Fibroblast of skin of left quadriceps (primary cell): ENCODE measurements at places on chromosomes 2 and 18.

- DNase-seq, result no peak
Measured at GRCh38 chr2:138329162-138329561, 172.4 kb upstream of the SPOPL start.

- no peak for DNase-seq
Measured at GRCh38 chr2:191933307-191934105, 86.6 kb upstream of the CAVIN2 start.

DNA sequence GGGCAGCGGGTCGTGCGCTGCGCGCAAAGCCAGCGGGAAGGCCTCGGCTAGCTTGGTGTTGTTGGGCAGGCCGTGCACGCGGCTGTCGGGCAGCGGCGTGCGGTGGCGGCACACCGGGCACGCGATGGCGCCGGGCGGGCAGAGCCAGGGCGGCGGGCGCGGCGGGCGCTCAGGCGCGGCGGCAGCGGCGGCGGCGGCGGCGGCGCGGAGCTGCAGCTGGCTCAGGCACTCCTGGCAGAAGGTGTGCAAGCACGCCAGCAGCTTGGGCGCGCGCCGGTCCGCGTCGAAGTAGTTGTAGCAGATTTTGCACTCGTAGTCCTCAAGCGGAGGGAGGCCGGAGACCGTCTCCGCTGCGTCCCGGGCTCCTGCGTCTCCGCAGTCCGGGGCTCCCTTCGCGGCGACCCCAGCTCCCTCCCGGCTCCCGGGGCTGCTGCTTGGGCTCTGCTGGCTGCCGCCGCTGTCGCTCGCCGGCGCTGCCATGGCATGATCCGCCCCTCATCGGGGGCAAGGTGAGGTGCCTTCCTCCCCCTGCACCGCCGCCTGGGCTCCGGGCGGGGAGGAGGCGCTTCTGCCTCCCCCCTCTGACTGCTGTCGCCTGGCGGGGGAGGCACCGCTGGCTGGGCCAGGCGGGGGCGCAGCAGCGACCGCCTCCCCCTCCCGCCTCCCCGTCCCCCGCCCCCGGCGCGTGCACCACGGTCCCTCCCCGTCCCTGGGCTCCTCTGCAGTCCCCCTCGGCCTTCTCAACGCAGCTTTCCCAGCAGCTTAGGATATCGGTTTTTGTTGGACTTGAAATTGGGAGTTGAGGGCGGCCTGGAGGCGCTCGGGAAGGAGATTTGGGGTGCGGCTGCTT, 21.0 kb upstream of the PAX3 start:
- no peak for DNase-seq

DNA sequence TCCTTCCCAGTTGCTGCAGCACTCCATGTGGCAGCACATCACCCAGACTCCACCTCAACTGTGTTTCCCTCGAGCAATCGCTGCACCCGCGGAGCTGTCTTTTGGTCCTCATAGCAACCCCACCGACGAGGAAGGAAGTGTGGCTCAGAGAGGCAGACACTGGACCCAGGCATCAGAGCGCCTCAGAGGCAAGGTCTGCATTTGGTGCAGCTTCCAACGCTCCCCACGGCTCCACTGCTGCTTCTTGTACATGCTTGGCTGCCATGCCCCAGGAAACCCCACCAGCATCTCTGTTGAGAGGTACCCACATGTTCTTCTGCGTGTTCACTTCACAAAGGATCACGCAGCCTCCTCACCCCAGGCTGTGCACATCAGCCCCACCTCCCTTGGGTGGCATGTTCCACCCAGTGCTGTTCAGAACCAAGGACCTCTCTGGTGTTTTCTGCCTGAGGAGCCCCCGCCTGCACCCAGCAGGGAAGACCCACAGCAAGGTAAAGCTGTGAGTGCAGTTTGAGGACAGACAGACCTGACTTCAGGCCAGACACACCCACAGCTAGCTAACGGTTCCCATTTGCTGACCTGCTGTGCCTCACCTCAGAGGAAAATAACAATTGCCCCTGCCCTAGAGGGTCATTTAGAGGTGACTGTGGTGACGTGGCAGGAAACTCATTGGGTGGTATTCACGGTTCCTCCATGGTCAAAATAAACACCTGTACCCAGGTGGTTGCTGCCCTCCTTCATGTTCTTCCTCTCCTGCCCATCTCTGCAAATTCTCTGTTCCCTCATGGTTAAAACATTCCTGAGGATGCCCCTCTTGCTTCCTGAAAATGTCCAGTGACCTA, 326.3 kb upstream of the MYT1L start:
- DNase-seq, result no peak

GRCh38 chr18:48848641-48849143, 102.1 kb downstream of the SMAD7 start:
- no peak for DNase-seq
